Hair follicular keratinocyte (primary cell): ENCODE measurements at places on chromosomes 6 and 20. TPM values are rescaled to one million over a fixed set of nuclear protein-coding genes. Genes with fewer than 3 reads are reported as not detected.

Gene MEI4
- total RNA-seq: 0.23 TPM in 1 of 2 replicates, not detected in the other

Gene PRL
- total RNA-seq: not detected in 2 replicates

Gene DNAAF9
- total RNA-seq: 6.3 and 7.7 TPM in 2 replicates

Gene PSORS1C2
- total RNA-seq: not detected in 2 replicates

Gene FAM209B
- not detected in 2 replicates for total RNA-seq

Gene ADGRG6
- total RNA-seq: 17.7 and 19.3 TPM in 2 replicates

Gene C4A
- total RNA-seq: 1.7 and 3.4 TPM in 2 replicates

Gene PTK7
- 118 and 123 TPM in 2 replicates for total RNA-seq

Gene TNF
- 3.3 and 4.5 TPM in 2 replicates for total RNA-seq

Gene LKAAEAR1
- 2.6 TPM in 1 of 2 replicates, not detected in the other for total RNA-seq

Gene C6orf15
- 0.16 TPM in 1 of 2 replicates, not detected in the other for total RNA-seq

Gene SYNDIG1
- total RNA-seq: 0.27 and 5.9 TPM in 2 replicates

Gene CITED2
- total RNA-seq: 16.7 and 22.8 TPM in 2 replicates

Gene SPEF1
- not detected in 2 replicates for total RNA-seq

Gene STMND1
- total RNA-seq: not detected in 2 replicates

Gene OPRM1
- total RNA-seq: not detected in 2 replicates

Gene CRISP3
- total RNA-seq: not detected in 2 replicates

Gene OOEP
- total RNA-seq: 0.11 TPM in 1 of 2 replicates, not detected in the other

Gene ENPP1
- 0.08 and 0.30 TPM in 2 replicates for total RNA-seq

Gene FAM83C
- total RNA-seq: 0.62 and 1.0 TPM in 2 replicates

Gene BMP2
- total RNA-seq: 5.6 and 9.9 TPM in 2 replicates

Gene PRSS16
- 6.2 and 12.2 TPM in 2 replicates for total RNA-seq

Gene PSMB1
- total RNA-seq: 383 and 482 TPM in 2 replicates

Gene ELOVL2
- total RNA-seq: 0.04 TPM in 1 of 2 replicates, not detected in the other

Gene SPATA2
- 3.1 and 4.2 TPM in 2 replicates for total RNA-seq

Gene TRERF1
- total RNA-seq: 3.5 and 4.1 TPM in 2 replicates

Gene MKKS
- 9.1 and 9.2 TPM in 2 replicates for total RNA-seq

Gene KCNQ2
- not detected in 2 replicates for total RNA-seq

Gene LTB
- 0.49 and 1.5 TPM in 2 replicates for total RNA-seq

Gene POU3F2
- total RNA-seq: not detected in 2 replicates

Gene PAK5
- not detected in 2 replicates for total RNA-seq
